ENCODE measurements at places on chromosomes 1 and 21.

GRCh38 chr1:93531193-93531592 lies 83.3 kb downstream of the FNBP1L start:
- no peak for DNase-seq

GRCh38 chr1:9397997-9398526 lies 105.4 kb downstream of the SPSB1 start:
- peak; percentile 39 for DNase-seq

- no peak for DNase-seq
These were observed 339.2 kb upstream of the AJAP1 start for GRCh38 chr1:4315202-4315601.

DNA sequence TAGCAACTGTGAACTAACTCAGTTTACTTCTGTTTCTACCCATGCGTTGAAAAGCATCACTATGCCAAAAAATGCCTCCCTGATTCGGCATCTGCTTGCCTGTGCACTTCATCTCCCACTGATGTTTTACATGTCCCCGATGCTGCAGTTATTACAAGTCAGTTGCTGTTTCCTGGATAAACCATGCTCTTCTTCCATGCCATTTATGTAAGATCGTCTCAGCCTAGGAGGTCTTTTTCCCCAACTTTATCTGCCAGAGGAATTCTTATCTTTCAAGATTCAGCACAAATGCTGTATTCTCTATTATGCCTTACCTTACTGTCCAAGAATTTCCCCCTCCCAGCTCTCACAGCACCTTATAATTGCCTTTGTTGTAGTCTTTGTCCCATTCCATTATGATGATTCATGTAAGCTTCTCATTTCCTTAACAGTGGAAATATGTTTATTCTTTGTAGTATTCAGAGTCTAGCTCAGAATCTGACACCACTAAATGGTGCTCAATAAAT lies 30.0 kb downstream of the PRKACB start:
- peak; percentile 86 for DNase-seq

- DNase-seq, result no peak
These were observed 16.0 kb downstream of the LRIG2 start for GRCh38 chr1:113088972-113089371.

GRCh38 chr1:56578963-56579875 lies at the start of gene PLPP3:
Gene PLPP3, minus strand, starts transcription at chr1:56579563. Its CDS starts 547 bp downstream, at chr1:56579016.
- DNase-seq, result peak; percentile 89

DNA sequence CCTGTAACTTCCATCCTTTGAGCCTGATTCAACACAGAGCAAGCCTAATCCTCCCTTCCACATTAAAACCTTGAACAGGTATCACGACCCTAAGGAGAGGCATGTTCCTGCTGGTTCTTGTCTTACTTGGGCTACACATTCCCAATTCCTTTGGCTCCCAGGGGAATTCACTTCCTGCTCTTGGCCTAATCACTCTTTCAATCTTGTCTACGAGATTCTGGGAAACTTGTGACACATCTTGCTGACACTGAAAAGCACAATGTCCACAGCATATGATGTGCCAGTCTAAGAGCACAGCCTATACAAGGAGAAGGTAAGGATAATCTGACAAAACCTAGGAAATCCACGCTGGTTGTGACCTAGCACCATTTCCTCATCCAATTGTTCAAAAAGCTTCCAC lies 163.9 kb downstream of the GABPA start:
- no peak for DNase-seq

DNA sequence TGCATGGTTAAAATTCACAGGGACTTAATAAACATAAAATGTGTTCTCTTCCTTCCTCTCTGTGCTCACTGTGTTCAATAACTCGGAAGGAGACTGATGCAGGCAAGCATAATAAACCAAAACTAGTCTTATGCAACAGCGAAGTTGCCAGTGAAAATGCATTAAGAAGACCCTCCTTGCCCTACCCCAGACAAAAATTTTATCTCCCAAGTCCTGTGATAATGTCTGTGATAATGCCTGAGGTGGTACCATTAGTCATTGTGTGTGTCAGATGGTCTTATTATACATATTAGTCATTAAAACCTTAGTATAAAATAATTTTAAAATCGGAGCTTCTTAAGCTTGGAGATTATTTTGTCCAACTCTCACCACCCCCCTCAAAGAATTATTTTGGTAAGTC lies 97.8 kb downstream of the NGF start:
- no peak for DNase-seq

GRCh38 chr1:223261914-223262313 lies 102.1 kb downstream of the SUSD4 start:
- no peak for DNase-seq

- DNase-seq, result no peak
These were observed 16.4 kb downstream of the RNF220 start for GRCh38 chr1:44421446-44421884.

GRCh38 chr1:201870397-201870796 lies 18.3 kb upstream of the SHISA4 start:
- peak; percentile 27 for DNase-seq

GRCh38 chr1:100882698-100883097 lies 11.9 kb downstream of the EXTL2 start:
- no peak for DNase-seq

DNA sequence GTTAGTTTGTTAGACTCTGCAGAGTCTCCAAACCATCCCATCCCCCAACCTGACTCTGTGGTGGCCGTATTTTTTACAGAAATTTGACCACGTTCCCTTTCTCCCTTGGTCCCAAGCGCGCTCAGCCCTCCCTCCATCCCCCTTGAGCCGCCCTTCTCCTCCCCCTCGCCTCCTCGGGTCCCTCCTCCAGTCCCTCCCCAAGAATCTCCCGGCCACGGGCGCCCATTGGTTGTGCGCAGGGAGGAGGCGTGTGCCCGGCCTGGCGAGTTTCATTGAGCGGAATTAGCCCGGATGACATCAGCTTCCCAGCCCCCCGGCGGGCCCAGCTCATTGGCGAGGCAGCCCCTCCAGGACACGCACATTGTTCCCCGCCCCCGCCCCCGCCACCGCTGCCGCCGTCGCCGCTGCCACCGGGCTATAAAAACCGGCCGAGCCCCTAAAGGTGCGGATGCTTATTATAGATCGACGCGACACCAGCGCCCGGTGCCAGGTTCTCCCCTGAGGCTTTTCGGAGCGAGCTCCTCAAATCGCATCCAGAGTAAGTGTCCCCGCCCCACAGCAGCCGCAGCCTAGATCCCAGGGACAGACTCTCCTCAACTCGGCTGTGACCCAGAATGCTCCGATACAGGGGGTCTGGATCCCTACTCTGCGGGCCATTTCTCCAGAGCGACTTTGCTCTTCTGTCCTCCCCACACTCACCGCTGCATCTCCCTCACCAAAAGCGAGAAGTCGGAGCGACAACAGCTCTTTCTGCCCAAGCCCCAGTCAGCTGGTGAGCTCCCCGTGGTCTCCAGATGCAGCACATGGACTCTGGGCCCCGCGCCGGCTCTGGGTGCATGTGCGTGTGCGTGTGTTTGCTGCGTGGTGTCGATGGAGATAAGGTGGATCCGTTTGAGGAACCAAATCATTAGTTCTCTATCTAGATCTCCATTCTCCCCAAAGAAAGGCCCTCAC lies at the start of gene OLIG2:
Gene OLIG2 (plus strand): TSS at position 447 of the 954 bp plus-strand sequence. CDS start 928 bp downstream, outside the sequence.
- DNase-seq, result peak; percentile 95

GRCh38 chr1:108852221-108852975 lies 4.5 kb downstream of the AKNAD1 start:
- no peak for DNase-seq
